Glomerular endothelial cell (primary cell): ENCODE measurements at places on chromosomes 12 and 14.

DNA sequence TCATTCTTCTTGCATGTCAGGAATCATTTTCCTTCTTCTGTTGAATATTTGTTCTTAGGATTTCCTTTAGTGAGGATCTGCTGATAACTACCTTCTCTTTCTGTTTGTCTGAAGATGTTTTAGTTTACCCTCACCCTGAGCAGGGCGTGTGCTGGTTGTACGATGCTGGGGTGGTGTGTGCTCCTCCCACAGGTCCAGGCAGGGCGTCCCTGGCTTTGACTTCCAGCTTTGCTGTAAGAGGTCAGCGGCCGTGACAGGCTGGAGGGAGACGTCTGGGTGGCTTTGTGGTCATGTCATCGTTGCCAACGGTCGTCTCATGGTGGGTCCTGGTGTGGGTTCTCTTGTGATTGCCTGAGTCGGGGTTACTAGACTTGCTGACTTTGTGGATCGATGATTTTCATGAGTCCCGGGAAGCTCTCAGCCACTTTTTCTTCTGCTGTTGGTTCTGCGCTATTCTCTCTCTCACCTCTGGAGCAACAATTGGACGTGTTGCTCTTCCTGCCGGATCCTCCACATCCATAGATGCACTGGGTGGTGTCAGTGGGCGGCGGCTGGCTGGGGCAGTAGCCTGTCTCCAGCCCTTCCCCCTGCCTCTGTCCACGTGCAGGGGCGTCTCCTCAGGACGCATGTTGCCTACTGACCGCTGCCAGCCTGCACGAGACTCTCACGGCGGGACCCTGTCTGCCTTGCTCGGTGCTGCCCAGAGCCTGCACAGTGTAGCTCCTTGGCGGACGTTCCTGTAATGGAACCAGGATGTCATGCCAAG is 8.4 kb downstream of the PACS2 start:
- no peak for DNase-seq

- no peak for DNase-seq
These were observed 656.3 kb downstream of the ETNK1 start for GRCh38 chr12:23281295-23281694.

DNA sequence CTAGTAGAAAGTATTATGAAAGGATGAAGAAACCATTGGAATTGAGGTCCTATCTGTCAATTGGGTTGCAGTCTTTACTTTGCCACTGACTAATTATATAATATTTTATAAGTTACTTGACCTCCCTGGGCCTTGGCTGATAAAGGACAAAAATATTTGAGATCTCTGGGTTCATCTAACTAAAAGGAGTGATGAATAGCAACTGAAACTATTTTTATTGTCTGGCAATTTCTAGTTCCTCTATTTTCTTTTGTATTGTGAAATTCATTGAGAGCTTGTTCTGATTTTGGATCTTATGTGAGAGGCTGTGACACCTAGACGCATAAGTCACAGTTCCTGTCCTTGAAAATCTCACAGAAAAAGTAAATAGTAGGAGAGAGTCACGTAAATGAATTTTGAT is 415.7 kb upstream of the ATP2B1 start:
- DNase-seq: no peak

DNA sequence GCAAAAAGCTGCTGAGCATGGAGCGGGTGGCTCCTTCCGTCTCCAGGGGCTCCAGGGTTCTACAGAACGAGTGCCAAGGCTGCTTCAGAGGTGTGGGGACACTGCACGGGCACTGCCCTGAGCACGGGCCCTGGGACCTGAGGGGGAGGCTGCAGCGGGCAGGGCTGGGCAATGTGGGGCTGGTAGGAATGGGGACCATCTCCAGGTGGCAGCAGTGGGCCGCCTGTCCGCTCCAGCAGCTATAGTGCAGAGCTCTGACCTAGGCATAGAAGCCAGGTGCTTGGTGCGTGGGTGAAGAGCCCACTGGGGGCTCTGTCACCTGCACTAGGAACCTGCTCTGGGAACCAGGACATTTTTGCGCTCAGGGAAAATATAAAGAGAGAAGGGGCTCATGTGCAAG is 22.3 kb downstream of the HDAC7 start:
- no peak for DNase-seq

DNA sequence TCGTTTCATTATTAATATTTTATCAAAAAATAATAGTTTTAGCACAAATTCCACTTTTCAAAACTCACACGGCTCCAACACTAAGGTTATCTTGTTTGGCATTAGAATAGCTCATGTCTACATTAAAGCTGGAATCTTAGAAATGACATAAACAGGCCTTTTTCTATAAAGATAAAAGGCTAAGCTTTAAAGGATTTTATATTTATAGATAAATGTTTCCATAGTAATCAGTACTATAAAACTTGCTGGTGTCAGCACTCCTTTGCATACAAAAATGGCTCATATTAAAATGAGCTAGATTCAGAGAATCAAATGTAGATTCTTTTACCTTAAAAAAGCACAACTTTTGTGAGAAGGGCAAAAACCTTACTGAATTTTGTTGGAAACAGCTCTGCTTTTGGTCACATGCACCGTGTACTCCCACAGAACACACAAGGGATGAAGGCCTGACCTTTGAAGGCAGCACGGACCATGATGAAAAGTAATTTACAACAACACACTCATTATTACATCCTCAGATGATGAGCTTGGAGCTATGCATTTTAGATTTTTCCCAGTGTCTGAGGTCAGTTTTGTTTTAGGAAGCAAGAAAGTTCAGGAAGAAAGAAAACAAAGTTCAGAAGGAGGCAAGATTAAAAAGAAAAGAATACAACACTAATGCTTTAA is 202.8 kb downstream of the BCAT1 start:
- no peak for DNase-seq

- DNase-seq: no peak
These were observed 12.1 kb downstream of the ETV6 start for GRCh38 chr12:11661491-11662089.

DNA sequence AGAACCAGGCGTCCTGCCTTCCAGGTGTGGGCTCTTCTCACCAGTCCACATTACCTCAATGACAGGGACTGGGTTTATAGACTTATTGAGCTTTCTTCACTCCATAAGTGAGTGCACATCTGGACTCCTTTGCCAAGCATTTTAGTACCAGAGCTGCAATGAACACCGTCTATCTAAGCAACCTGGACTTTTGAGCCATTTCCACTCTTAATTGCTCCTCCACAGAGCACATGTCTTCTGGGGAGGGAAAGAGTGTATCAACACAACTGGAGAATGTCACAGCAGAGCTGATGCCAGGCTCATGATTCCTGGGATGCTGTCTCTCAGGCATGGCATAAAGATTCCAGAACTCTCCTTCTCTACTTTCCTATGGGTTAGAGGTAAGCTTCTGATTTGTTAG is 43.0 kb upstream of the BDKRB2 start:
- DNase-seq: no peak

GRCh38 chr12:32155961-32156529 is 49.4 kb downstream of the BICD1 start:
- no peak for DNase-seq

DNA sequence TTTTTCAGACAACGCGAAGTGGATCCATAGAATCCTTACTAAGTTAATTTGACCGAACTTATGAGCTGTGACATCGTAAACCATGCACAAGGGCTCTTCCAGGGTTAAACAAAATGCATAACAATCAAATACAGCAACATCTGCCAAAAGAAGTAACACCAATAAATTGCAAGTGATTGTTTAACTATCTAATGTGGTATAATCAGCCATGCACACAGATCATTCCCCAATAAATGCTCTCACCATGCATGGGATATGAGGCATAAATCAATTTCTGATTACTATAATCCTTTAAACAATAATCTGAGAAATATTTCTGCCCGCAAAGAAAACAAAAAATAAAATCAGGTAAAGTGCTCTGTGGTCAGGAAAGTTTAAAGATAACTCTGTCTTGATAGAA is 7.7 kb upstream of the PLEKHG7 start:
- no peak for DNase-seq

DNA sequence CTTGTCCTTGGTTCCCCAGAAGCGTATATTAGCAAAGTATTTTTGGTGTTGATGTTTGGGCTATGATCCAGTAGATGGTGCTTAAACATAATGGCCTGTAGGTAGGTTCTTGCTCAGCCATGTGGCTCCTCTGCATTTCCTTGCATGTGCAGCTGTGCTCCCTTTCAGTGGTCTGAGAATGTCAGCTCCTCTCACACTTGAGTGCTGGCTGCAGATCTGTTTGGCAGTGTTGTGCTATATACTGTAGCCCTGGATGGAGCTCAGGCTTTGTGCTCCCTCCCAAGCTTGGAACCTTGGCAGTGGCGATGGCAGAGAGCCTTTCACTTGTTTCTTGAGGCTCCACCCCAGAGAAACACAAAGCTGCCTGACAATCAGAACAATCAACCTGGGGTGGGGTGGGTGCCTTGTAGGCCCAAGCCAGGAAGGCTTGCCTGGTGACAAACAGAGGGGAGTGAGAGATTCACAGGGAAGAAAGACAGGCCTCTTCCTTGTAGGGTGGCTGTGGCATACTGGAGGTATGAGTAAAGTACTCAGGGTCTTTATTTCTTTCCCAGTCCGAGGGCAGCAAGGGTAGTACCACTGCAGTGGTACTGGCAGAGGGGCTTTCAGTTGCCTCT is 255.3 kb downstream of the RAD51B start:
- no peak for DNase-seq

DNA sequence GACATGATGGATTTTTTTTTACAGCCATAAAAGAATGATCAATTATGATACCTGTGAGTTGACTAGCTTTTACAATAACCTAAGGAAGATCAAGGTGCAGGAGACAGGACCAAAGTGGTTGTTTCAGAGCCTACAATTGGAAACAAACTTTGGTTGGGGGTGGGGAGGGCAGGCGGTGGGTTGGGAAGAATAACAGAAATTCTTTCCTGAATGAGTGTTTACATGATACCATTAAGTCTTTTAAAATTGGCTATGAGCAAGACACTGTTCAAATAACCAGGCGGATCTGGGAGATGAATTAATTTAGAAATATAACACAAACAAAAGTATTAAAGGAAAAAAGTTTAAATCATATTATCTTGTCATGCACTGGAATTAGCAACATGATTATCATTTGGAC is 7.2 kb downstream of the NFYB start:
- no peak for DNase-seq

GRCh38 chr14:92581966-92582566 is 68.5 kb downstream of the RIN3 start:
- no peak for DNase-seq

DNA sequence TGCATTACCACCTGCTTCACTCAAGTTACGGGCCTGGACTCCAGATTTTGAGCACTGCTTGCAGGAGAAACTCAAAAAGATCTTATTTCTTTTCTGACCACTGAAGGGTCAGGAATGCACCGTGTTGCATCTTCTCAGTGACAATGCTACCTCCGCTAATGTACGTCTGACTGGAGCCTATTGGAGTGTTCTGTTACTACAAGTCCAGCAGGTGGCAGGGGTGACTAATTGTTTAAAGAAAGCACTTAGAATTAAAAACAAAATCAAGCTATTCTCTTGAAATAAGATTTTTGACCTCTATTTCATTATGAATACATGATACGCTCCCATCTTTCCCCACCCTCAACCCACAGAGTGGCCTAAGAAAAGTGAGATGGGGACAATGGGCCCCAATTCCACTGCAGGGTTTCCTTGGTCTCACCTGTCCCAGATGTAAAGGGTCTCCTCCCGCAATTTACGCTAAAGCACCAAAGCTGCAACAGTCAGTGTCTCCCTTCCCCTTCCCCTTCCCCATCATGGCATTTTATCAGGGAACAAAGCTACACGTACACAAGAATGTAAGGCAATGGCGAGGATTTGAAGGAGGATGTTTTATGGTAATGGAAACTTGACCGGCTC is 2.2 kb downstream of the TBPL2 start:
- no peak for DNase-seq

DNA sequence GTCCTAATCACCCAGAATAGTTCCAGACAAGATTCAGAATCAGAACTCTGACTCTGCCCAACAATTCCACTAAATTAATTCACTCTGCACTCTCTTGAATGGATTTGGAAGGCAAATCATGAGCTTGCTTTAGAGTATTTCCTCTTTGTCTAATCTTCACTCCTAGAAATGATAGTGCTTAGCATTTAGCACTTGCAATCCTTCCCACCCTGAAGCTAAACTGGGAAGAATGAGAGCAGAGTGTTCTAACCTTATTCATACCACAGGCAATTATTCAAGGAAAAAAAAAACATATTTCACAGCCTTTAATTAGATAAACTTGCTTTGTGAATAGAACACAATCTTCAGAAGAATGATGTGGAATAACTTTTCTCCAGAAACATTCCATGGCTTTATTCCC is 264.6 kb downstream of the PAWR start:
- no peak for DNase-seq

DNA sequence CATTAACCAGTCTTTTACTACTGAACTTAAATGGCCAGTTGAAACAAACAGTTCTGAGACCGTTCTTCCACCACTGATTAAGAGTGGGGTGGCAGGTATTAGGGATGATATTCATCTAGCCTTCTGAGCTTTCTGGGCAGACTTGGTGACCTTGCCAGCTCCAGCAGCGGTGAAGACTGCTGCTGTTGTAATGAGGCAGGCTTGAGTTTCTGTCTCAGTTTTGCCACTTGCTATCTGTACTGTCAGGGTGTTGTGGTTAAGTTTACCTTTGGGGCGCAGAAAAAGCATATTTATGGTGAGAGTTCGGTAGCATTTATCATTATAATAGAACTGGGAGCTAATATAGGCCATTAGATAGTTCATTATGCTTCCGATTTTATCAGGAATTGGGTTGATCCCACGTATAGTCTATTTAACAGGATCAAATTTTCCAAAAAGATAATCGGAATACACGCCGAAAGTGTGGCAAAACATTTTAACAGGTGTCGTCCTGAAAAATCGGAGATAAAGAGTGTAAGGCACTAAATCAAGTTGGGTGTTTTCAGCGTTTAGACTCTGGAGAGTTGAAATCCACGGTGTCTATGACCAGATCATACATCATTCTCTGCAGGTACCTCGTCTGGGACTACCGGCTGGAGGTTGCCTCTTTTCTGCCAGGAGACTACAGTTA is 688 bp upstream of the NECAP1 start:
- no peak for DNase-seq

- DNase-seq: no peak
These were observed 70.6 kb upstream of the DYNC1H1 start for GRCh38 chr14:101893759-101894158.

DNA sequence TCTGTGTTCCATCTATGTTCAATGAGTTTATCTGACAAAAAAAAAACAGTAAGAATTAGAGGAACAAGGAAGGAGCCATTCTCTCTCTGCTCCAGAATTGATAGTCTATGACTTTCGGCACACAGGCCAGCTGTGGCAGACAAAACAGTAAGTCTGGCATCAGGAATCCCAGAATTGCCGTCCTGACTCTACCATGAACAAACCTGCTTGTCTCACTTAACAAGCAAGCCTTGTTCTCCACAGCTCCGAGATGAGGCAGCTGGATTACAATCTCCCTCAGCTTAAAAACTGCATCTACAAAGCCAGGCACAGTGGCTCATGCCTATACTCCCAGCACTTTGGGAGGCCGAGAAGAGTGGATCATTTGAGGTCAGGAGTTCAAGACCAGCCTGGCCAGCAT is 153.6 kb upstream of the TMCC3 start:
- no peak for DNase-seq

GRCh38 chr14:76067536-76067935 is 82.0 kb downstream of the IFT43 start:
- no peak for DNase-seq
